Stimulated activated CD8-positive, alpha-beta memory T cell treated with anti-CD3 and anti-CD28 coated beads, Interleukin-7, amount 100 ng/mL, for 1 hour (primary cell): ENCODE measurements at places on chromosomes 4 and X.

DNA sequence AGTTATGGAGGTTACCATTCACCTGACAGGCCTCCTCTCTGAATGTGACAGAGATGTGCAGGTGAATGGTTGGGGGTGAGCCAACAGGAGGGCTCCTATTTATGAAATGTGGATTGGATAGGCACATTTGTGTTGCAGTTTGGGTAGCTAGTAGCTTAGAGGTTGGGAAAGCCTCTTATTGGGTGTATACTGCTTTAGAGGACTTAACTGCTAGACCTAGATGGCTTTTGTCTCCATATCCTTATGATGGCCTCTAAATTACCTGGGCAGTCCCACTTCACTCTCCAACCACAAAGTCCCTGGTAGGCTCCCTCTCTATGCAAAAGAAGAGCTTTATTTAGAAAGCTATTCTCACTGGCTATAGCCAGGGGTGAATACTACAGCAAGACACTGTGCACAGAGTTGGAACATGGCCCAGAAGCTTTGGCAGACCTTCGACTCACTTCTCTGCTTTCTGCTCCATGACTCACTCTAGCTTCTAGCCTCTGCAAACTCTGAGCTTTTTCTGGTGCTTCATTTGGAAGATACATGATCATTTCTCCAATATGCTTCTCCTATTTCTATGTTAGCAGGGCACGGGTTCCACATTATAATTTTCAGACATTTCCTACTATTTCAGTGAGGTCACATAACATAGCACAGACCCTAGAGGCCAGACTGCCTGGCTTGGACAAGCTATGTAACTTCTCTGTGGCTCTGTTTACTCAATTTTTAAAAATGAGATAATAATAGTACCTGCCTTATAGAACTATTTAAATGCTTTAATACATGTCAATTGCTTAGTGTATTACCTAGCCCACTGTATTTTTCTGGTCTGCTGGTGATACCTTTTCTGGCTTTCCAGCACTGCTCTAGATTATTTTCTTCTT is 6.0 kb upstream of the VGLL1 start:
- no peak for DNase-seq

- no peak for DNase-seq
These were observed 32.0 kb upstream of the SPON2 start for GRCh38 chr4:1204286-1204827.

DNA sequence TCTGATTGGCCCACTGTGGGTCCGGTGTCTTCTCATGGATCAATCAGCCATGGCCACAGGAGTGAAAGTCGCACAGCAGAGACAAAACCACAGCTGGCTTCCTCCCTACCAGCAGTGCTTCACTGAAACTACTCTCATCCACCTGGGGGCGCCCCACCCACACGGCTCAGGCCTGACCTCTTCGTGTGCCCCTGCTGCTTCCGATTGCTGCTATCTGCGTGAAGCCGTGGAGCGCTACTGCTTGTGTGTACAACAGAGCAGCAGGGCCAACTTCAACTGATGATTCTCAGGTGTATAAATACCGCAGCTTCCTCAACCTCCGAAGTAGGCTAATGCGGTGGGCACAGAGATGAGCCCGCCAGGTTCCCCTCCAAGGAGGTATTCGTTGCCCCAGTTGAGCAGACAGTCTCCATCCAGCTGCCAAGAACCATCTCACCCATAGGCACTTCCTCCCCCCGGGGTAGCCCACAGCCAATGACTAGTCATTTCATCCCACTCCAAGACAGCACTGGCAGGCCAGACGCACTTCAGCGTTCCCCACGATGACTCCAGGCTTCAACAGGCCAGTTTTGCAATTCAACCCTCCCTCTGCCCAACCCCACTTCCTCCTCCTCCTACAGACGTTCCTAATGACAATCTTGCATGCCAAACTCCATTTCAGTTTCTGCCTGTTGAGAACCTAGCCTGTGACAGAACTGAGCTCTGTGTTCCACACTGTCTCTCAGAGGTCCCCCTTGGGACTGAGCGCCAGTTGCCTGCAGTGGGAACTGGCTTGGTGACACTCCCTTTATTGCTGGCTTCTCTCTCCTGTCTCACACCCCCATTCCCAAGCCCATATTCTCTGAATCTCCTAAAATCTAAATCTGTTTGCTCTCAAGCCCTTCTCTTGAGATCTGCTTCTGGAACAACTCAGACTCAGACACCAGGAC is 41.3 kb upstream of the ATP6AP2 start:
- peak; percentile 14 for DNase-seq

DNA sequence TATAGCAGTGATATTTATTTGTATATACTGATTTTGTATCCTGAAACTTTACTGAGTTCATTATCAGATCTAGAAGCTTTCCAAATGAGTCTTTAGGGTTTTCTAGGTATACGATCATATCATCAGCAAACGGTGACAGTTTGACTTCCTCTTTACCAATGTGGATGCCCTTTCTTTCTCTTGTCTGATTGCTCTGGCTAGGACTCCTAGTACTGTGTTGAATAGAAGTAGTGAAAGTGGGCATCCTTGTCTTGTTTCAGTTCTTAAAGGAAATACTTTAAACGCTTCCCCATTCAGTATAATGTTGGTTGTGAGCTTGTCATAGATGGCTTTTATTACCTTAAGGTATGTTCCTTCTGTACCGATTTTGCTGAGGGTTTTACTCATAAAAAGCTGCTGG is 37.5 kb downstream of the CBR4 start:
- no peak for DNase-seq

- no peak for DNase-seq
These were observed 9.1 kb upstream of the XAGE2 start for GRCh38 chrX:52359614-52360232.

DNA sequence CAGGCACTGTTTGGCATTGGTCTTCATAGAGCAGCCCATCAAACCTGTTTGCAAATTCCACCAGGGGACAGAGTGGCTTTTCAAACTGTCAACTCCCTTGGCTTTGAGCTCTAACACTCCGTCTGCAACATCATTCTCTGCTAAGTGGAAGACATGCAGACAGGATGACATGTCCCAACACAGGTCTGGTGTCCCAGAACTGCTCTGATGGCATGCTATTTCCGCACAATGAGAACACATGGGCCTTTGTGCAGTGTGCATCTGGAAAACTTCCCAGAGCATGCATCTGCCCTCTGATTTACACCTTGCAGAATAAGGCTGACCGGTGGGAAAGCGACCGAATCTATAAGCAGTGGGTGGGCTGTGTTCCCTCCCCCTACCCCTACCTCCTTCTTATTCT is 212.8 kb upstream of the GYPA start:
- DNase-seq = no peak

- no peak for DNase-seq
These were observed 139.5 kb downstream of the TBL1X start for GRCh38 chrX:9604111-9604907.

DNA sequence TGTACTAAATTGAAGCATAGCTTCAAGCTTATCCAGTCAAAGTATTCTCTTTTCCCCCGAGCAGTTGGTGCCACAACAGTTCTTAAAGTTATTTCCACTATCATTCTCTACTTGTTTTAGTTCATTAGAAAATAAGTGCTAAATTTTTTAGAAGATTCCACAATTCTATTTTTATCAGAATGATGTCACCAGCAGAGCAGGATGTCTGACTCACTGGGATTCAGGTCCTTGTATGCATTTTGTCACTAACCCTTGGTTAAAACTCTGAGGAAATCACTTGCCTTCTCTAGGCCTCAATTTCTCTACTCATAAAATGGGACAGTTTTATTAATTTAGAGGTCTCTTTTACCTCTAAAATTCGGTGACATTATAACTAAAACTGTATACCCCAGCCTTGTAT is 3.4 kb downstream of the DDX53 start:
- no peak for DNase-seq

DNA sequence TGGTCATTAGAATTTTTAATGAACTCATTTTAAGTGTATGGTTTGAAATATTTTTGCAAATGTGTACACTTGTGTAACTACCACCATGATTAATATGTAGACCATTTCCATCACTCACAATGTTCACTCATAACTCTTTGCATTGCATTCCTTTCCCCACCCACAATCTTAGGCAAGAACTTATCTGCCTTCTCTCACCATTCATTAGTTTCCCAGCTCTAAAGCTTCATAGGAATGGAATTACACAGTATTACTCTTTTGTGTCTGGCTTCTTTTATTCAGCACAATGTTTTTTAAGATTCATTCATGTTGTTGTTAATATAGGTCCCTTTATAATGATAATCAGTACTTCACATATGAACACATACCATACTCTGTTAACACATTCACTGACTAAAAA is 106.1 kb downstream of the ARAP2 start:
- no peak for DNase-seq

- no peak for DNase-seq
These were observed 66.2 kb upstream of the FAM9A start for GRCh38 chrX:8867406-8867805.

- DNase-seq = no peak
These were observed 7.8 kb downstream of the STAP1 start for GRCh38 chr4:67566335-67566734.
